Mononuclear cell (primary cell): ENCODE measurements at places on chromosomes 2 and 18. TPM values are rescaled to one million over a fixed set of nuclear protein-coding genes. Genes with fewer than 3 reads are reported as not detected.

NMUR1 gene
- total RNA-seq, result 1.8 TPM

ASB18 gene
- total RNA-seq, result not detected

TPO gene
- total RNA-seq, result 0.21 TPM

COPS7B gene
- 13.6 TPM for total RNA-seq

IL36RN gene
- total RNA-seq, result not detected

NOSTRIN gene
- total RNA-seq, result 2.0 TPM

FBXO36 gene
- total RNA-seq, result 1.0 TPM

PIKFYVE gene
- total RNA-seq, result 59.6 TPM

LBX2 gene
- 0.21 TPM for total RNA-seq

SLC16A14 gene
- 0.31 TPM for total RNA-seq

FOXI3 gene
- total RNA-seq, result not detected

CRYBA2 gene
- total RNA-seq, result not detected

CD8A gene
- 25.6 TPM for total RNA-seq

DUSP11 gene
- total RNA-seq, result 84.5 TPM

MATN3 gene
- total RNA-seq, result not detected

ALPG gene
- total RNA-seq, result not detected

MOGAT1 gene
- total RNA-seq, result not detected

RAB17 gene
- total RNA-seq, result 0.10 TPM

SEPTIN10 gene
- 3.7 TPM for total RNA-seq

PLA2R1 gene
- total RNA-seq, result not detected

CRACDL gene
- total RNA-seq, result 1.6 TPM

GDF7 gene
- 0.31 TPM for total RNA-seq

NLRC4 gene
- total RNA-seq, result 3.0 TPM

SNRNP27 gene
- total RNA-seq, result 66.4 TPM

FSHR gene
- not detected for total RNA-seq

DQX1 gene
- not detected for total RNA-seq

NCOA1 gene
- total RNA-seq, result 53.2 TPM
